Astrocyte (in vitro differentiated cells and primary cell): ENCODE measurements at places on chromosomes 7 and 10. TPM values are rescaled to one million over a fixed set of nuclear protein-coding genes. Genes with fewer than 3 reads are reported as not detected.

DNA sequence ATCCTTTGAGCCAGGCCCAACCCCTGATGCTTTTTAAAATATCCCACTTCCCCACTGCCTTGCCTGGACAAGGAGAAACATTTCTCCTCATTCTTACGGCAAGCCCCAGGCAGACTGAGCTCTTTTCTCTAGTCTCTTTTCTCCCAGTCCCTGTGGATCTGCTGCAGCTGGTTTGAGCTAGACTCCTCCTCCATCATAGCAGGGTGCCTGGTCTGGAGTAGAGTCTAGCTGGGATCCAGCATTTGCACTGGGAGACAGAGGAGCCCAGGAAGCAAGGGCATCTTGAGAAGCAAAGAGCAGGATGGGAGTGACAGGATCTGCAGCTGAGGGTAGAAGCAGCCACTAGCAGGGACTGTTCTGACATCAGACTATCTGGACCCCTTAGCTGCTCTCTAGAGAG lies 562.3 kb upstream of the COBL start:
- DNase-seq = no peak

DNA sequence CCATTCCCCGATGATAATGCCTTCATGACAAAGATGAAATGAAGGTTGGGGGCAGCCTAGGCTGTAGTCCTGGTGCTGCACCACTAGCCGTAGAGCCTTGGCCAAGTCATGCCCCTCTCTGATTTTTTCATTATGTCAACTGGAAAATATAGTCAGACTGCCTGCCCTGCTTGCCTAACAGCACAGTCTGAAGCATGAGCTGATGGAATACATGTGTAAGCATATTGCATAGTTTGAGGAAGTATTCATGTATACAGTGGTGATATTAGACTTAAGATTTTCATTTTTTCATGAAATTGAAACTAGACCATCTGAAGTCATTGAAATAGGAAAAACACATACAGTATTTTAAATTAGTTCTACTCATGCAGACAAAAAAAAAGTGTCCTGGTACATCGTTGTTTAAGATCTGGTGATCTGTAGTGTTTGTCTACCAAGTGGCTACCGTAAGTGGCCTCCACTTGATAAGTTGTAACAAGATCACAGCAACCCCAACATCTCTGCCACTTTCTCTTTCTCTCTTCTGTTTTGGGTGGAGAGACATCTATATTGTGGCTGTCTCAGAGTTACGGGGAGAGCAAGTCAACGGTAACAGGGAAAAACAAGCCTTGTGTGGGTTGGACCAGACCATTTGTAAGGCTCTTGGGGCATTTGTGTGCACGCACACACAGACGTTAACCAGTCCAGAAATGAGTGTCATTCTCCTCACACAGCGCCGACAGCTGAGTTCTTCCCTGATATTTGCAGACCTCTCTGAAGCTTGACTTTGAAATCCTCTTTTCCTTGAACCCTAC lies 716.6 kb upstream of the GALNT17 start:
- DNase-seq = no peak

GRCh38 chr10:33459602-33460001 lies 125.1 kb upstream of the NRP1 start:
- DNase-seq = peak; percentile 78

DNA sequence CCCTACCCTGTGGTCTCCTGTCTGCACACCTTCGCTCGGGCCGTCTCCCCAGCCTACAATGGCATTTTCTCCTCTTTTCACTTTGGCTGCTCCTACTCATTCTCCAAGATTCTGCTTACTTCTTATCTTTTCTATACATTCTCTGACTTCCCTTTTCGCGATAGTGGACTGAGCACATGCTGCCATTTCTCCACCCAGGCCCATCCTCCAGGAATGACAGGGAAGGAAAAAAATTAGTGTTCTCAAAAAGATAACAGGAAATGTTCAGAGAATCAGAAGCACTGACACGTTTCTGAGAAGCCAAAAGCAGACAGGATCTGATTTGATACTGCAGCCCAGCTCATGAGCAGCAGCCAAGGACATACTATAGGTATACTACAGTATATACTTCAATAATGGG lies 6.4 kb upstream of the ANXA11 start:
- no peak for DNase-seq

DNA sequence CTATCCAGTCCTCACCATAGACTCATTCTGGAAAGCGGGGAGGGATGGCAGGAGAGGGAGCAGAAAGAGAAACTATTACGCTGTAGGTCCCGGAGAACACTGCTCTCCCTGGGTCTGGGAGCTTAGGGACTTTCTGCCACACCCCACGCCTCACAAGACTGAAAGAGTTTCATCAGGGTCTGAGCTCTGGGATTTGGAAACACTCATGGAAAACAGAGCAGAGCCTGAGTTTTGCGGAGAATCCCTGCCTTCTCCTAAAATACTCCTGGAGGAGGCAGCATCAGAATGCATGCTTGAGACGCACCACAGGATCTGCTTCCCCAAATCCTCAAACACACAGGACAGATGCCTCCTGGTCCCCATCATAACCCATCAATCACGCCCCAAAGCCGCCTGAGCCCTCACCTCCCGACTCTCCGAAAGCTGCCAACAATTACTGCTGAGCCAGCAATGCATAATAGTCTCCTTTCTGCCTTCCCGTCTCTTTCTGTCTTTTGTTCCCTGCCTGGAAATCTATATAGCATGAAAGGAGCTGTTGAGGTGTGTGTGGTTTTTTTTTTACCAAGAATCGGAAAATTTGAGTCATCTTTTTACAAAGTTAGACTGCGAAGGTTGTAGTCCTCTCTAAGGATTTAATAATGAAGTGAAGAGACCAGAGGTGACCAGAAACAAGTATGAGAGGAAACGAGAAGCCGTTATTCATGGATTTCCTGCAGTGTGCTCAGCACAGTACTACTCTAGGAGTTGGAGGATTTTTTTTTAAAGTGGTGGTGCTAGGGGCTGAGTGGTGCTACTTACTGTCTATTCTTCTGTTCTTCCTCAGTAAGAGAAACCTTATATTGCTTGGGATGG lies 37.7 kb downstream of the ASB13 start:
- DNase-seq = peak; percentile 69

CCZ1B gene
- total RNA-seq = 54.4 and 61.2 TPM in 2 replicates

NUDT13 gene
- total RNA-seq = 2.2 and 2.4 TPM in 2 replicates

CXCL12 gene
- total RNA-seq = 23.7 and 48.2 TPM in 2 replicates

CFAP43 gene
- 0.24 and 0.27 TPM in 2 replicates for total RNA-seq

VTI1A gene
- total RNA-seq = 33.3 and 33.5 TPM in 2 replicates
